Left cardiac atrium (tissue), 4 donors: ENCODE measurements at places on chromosomes 5 and 9. TPM values are rescaled to one million over a fixed set of nuclear protein-coding genes. Genes with fewer than 3 reads are reported as not detected.

Gene EGFL7
- 138 TPM for total RNA-seq

Gene TIMD4
- total RNA-seq: 1.5 TPM

Gene SOHLH1
- total RNA-seq: not detected

GRCh38 chr9:94668928-94669729 lies 29.8 kb upstream of the FBP1 start:
- DNase-seq: peak; percentile 69

DNA sequence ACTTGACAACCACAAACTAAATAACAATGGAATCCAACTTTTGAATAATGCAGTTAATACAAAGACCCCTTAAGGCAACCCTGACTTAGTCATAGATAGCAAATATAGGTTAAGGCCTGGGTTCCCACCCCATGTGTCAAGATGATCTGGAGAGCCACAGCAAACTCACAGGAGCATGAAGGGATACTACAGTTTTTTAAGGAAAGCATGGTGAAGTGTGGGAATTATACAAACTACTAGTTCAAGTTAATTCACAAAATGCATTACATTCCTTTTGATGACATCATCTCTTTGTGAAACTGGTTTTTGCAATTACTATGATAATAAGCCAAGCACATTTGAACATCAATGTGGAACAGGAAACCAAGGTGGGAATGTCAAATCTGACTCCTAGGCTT lies 50.6 kb downstream of the LHFPL2 start:
- no peak for DNase-seq

- no peak for DNase-seq
Observed at GRCh38 chr5:52838326-52839015, 50.8 kb downstream of the ITGA1 start.

GRCh38 chr9:113950195-113951031 lies 74.3 kb downstream of the ZNF618 start:
- no peak for DNase-seq

- DNase-seq: no peak
Observed at GRCh38 chr9:73714294-73714693, 562.6 kb downstream of the ANXA1 start.
